ENCODE measurements at places on chromosomes 4 and X.

DNA sequence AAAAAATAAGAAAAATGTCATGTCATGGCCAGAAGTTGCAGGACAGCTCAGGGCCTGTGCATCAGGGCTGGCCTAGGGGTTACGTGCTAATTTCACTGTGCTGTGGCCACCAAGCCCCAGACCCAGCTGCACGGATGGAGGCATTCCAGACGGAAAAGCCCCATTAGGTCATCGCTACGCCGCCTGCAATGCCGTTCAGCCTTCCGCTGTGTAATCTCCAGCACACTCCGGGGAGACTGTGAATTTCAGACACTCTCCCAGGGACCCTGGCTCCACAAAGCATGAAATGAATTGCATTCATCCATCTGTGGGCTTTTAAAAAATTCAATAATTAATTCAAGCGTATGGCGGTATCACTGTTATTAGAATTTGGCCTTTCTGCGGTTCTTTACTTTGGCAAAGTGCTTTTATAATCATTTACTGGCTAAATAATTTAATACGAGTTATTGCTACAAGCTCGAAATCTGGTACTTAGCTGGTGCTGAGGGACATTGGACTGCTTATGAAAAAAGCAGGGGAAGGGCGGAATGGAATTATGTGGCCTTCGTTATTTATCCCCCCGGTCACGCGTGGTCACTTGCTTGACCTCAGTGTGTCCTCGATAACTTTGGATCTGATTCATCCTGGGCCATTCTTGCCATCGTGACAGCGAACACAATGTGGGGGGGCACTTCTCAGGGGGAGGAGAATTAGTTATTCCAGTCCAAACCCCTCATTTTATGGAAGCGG is 9.0 kb upstream of the NSG1 start:
- no peak for DNase-seq

- no peak for DNase-seq
Observed at GRCh38 chrX:19724409-19724808, 163.0 kb downstream of the SH3KBP1 start.

DNA sequence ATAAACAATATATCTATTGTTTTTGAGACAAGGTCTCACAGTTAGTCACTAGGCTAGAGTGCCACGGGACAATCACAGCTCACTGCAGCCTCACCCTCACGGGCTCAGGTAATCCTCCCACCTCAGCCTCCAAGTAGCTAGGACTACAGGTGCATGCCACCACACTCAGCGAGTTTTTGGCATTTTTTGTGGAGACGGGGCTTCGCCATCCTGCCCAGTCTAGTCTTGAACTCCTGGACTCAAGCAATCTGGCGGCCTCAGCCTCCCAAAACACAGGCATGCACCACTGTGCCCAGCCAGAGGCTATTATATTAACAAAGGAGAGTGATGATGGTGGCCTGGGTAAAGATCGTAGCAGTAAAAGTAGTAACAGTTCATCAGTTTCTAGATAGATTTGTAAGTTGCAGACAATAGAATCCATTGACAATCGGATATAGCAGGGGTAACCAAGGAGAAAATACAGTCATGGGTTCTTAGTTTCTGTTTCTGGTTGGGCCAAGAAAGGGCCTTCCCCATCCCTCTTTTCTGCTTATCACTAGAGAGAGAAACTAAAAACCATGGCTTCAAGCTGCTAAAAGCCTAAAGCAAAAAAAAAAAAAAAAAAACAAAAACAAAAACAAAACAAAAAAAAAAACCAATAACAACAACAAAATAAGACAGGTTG is 60.6 kb downstream of the ANXA10 start:
- no peak for DNase-seq

DNA sequence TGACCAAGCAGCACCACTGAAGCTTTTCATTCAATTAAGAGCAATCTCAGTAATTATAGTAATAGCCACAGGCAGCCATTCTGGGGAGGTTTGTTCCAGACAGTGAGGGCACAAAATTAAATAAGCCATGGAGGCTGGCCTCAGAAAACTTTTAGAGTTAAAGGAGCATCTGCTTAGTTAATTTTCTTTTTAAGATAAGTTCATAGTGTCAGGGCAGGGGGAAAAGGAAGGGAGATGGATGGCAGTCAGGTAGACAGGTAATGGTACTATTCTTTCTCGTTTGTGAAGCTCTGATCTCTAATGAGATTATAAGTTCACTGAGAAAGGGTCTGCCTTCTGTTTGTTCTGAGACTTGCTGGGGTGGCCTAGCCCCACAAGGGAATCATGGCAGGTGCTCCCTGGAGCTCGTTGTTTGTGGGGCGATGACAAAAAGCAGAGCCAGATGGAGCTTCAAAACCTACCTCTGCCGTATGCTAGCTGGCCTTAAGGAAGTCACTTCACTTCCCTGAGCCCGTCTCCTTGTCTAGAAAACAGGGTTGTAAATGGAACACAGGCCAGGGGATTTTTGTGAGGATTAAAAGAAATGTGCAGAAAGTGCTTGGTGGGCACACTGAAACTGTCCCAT is 44.6 kb upstream of the FGFBP2 start:
- DNase-seq: no peak

DNA sequence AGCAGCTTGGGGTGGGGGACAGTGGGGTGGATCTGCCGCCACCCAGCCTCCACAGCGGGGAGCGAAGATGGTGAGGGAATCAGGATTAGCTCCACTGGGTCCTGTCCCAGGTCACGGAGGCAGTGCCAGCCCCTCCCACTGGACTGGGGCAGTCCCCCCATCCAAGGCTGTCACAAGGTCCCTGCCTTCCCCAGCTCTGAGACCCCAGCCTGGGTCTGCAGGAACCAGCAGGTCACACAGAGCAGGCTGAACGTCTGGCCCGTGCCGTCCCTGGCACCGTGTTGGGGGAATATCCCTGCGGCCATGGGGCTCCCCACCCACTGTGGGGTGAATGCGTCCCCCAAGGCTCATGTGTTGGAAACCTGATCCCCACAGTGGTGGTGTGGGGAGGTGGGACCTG is 62.6 kb downstream of the FAM53A start:
- no peak for DNase-seq

DNA sequence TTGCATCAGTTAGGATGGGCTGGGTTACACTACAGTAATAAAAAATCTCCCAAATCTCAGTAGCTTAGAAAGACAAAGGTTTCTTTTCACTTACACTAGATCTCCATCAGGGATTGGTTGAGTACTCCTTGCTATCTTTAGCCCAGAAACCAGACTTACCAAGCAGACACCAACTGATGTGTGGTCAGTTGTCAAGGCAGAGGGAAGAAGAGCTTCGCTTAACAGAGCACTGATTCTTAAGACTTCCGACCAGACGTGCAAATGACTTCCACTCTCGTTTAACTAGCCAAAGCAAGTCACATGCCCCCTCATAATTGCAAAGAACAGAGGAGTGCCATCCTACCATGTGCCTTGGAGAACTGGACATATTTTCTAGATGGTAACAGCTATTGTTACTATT is 5.7 kb upstream of the ZNF518B start:
- no peak for DNase-seq

GRCh38 chrX:21666679-21667078 is 8.5 kb upstream of the KLHL34 start:
- no peak for DNase-seq

DNA sequence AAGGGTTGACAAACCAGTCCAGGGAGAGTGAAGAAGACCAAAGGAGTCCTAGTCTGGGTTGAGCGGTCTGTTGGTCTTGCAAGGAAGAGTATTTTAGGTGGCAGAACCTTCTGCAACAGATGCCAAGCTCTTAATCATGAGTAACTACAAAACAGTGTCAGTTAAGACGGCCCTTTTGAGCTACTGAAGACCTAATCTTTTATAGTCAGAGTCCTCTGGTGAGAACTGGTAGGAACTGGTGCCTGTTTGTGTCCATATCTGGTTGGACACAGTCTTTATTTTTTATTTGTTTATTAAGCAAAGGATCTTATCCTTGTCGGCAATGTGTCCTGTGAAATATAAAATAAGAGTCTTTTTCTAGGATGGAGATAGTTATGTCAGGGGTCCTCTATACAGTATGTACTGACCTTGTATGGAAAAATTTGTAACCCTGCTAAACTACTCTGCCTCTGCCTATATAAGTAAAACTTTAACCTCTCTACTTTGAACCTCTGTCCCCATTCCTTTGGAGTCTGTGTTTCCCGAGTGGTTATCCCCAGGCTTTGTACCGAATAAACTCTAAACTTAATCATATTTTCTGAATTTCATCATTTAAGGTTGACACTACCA is 47.1 kb downstream of the FAM13A start:
- no peak for DNase-seq

DNA sequence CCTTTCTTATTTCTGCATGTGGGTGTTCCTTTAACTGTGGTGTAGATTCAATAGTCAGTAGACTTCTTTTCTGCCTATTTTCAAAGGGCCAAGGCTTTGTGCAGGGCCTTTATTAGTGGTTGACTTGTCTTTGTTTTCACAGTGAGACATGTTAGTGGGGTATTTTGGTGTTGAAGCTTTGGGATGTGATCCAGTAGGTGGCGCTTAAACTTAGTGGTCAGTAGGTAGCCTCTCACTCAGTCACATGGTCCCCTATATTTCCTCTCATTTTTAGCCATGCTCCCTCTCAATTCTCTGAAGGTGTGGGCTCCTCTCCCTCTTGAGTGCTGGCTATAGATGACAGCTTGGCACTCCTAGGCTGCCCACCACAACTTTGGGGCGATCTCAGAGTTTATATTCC is 23.4 kb upstream of the SLC10A7 start:
- DNase-seq: no peak

- no peak for DNase-seq
Observed at GRCh38 chr4:101005659-101006058, 341.7 kb downstream of the PPP3CA start.

GRCh38 chrX:147838465-147839131 is 73.1 kb upstream of the FMR1 start:
- DNase-seq: no peak

DNA sequence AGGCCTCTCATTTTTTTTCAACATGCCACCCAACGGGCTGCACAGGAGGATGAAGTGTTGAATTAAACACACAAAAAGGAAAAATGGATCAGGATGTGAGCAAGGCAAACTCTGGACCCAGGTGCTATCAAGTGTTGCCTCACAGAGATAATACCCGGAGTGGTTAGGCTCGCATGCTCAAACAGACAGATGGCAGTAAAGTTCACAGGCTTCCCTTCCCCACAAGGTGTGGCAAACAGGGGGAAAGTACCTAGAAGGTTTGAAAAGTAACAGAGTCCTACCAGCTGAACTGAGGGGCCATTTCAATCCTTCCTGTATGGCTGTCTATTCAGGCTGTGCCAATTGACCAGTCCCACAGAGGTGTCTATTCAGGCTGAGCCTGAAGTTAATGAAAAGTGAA is 123.9 kb upstream of the GC start:
- no peak for DNase-seq

DNA sequence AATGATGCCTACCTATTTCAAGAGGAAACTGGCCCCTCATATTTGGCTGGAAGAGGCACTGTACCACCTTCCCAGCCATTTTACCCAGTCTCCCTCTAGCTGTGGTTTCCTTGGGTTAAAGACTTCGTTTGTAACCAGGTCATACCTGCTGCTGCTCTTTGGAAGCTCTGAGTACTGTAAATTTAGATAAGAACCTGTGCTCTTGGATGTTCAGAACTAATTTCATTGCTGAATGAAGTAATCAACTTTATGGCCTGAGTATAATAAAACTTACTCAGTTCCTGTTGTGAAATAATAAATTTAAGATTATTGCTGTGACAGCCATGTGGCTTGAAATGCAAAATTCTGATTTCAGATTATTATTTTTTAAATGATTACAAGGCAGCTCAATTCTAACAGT is 12.2 kb downstream of the MTTP start:
- no peak for DNase-seq

DNA sequence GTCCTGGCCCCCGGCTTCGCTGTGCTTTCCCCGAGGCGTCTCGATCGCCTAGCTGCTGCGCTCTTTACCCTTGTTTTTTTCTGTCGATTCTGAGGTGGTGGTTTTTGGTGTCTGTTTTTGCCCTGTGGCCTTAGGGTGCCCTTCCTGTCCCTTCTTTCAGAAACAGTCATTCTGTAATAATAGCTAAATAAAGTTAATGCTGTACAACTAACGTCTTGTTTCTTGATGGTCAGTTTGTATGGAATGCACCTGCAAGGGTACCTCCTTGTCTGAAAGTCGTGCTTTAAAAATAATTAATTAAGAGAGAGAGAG is 686 bp downstream of the FIP1L1 start:
- DNase-seq: no peak

DNA sequence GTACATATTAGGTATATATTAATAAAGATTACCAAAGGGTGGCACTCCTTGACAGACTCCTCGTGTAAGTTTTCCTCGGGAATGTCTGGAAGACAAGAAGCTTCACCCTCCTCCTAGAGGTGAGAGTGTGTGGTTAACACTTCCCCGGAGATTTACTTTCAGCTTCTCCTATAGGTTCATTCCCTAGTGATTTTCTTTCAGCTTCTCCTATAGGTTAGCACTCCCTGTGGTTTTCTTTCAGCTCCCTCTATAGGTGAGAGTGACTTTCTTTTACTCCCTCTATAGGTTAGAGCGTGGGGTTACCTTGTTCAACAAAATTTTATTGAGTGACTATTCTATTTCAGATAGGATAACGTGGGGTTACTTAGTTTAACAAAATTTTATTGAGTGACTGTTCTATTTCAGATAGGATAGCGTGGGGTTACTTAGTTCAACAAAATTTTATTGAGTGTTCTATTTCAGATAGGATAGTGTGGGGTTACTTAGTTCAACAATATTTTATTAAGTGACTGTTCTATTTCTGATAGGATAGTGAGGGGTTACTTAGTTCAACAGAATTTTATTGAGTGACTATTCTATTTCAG is 106.0 kb upstream of the PLAC1 start:
- DNase-seq: no peak

DNA sequence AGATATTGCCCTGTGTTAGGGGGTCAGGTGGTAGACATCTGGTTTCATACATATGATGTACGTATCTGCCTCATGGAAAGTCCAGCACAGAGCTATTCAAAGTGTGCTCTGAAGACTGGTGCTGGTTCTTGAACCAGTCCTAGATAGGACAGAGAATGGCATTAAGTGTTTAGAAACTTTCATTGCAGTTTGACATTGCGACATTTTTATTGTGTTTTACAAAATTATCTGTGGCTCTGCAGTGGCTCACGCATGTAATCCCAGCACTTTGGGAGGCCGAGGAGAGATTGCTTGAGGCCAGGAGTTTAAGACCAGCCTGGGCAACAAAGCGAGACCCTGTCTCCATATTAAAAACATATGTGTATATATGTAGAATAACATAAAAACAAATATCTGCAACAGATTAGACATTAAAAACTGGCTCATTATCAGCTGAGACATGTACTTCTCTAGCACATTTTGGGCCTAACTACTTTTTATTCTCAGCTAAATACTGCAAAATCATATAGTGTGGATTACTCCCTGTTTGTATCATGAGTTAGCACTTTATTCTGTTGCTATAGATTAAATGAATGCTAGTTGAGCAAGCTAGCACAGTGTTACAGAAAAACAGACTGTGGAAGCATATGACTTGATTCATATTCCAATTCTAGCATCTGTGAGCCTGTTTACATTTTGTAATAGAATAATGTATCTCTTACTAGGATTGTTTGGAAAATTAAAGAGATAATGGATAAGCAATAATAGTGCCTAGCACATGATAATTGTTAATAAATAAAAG is 57.1 kb downstream of the USP9X start:
- DNase-seq: no peak

Data from stimulated activated CD8-positive, alpha-beta memory T cell treated with anti-CD3 and anti-CD28 coated beads, Interleukin-4, amount 100 ng/mL, for 1 hour (primary cell).